ENCODE measurements at places on chromosomes 3 and 15.

GRCh38 chr15:36079021-36079420 is 500.4 kb upstream of the CDIN1 start:
- no peak for DNase-seq

DNA sequence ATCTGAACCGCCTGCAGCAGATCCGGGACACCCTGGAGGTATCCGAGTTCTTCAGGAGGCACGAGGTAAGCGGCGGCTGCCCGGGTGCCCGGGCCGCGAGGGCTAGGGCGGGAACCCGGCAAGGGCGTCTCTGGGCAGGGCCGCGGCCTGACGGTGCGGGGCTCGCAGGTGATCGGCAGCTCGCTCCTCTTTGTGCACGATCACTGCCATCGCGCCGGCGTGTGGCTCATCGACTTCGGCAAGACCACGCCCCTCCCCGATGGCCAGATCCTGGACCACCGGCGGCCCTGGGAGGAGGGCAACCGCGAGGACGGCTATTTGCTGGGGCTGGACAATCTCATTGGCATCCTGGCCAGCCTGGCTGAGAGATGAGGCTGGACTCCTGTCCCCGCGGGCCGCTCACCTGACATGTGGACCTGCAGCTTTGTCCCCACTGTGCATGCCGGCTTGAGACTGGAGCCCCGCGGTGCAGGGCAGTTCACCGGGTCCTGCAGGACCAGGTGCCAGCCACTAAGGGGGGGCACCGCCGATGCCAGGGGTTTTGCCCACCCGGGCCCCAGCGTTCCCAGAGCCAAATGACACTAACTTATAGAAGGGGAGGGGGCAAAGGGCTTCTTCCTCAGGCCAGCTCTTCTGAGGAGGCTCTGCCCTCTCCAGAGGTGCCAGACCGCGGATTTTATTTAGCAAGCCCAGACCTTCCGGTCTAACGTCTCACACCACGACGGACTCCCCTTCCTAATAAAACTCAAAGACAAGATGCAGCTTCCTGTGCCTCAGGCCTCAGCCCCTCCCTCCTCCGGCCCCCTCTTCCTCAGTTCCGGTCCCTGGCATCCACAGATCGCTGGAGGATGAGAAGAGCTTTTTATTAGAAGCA is 9.4 kb downstream of the ITPKA start:
- no peak for DNase-seq

DNA sequence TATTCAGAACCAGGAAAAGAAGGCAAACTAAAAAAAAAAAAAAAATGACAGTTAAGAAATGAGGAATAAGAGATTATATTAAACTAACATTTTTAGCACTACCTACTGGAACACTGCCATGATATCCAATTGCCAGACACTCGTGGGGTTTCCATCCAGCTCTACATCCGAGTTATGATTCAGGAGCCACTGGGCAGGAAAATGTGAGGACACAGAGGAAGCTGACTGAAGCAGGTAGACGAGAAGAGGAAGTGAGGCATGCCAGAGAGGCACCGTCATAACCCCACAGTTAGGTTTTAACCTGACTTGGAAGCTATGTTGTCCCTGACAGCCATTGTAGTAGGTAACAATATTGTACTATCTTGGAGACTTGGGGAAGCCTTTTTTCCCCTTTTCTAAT is 495.0 kb downstream of the NLGN1 start:
- DNase-seq = no peak

GRCh38 chr3:57544181-57545125 is at the start of gene DNAH12:
DNAH12 (minus strand) TSS chr3:57544344; CDS start chr3:57542870, 1,474 bp downstream.
- DNase-seq = no peak

GRCh38 chr3:24495326-24495994 is 810 bp upstream of the THRB start:
- DNase-seq = no peak

DNA sequence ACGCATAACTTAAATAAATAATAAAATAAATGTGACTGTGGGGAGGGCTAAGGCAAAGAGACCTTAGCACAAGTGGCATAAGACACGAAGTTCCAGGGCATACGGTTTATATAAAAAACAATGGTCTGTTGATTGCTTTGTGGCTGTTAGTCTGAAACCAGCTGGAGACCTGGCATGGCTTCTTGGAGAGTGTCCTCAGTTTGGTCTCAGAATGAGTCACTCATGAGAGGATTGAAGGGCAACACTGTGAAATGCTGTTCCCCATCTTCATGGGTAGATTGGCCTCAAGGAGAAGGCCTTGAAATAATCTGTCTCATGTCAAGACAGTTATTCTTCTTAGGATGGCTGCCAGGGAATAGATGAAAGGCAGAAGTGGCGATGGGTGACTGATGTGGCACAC is 62.2 kb downstream of the SOX2 start:
- no peak for DNase-seq

DNA sequence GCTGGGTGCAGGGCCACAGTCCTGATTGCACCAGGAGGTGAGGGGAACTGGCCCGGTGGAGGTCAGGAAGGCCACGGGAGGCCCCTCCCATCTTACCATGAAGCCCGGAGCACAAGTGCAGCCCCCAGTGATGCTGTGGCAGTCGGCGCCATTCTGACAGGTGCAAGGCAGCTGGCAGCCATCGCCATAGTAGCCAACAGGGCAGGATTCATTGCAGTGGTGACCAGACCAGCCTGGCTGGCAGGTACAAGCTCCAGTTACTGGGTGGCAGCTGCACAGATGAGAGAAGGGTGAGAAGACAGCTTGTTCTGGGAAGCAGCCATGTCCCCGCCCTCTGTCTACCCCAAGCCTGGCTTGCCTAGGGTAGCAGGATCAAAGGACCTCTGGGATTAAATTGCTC is 88.2 kb downstream of the RAB11A start:
- no peak for DNase-seq

DNA sequence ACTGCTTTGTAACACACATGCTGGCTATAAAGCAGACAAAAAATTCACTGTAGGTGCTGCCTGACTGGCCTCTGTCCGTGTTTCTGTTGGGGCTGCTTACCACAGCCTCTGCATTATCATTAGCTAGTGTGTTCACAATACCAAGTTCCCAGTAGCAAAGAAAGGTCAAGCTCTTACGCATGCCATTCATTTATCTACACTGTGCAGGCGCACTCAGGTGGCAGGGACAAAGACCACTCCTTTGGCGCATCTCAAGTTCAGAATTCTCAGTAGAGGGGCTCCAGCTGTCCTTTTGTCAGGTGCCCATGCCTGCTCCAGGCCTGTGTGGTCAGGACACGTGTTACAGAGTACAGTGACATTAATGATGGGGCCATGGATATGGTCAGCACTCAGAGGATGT is 22.3 kb downstream of the MLH1 start:
- no peak for DNase-seq

GRCh38 chr15:41836713-41837454 is 1.8 kb upstream of the PLA2G4B start:
- no peak for DNase-seq

GRCh38 chr15:76139368-76140073 is 79.7 kb downstream of the TMEM266 start:
- DNase-seq = no peak

DNA sequence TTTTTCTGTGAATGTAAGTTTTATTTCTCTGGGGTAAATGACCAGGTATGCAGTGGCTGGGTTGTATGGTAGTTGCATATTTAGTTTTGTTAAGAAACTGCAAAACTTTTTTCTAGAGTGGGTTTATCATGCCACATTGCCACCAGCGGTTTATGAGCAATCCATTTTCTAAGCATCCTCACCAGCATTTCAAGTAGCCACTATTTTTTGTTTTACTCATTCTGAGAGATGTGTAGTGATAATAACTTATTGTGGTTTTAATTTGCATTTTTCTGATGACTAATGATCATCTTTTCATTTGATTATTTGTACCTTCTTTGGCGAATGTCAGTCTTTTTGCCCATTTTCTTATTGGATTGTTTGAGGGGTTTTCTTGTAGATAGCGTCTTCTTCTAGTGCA is 56.2 kb downstream of the SPRED1 start:
- no peak for DNase-seq

DNA sequence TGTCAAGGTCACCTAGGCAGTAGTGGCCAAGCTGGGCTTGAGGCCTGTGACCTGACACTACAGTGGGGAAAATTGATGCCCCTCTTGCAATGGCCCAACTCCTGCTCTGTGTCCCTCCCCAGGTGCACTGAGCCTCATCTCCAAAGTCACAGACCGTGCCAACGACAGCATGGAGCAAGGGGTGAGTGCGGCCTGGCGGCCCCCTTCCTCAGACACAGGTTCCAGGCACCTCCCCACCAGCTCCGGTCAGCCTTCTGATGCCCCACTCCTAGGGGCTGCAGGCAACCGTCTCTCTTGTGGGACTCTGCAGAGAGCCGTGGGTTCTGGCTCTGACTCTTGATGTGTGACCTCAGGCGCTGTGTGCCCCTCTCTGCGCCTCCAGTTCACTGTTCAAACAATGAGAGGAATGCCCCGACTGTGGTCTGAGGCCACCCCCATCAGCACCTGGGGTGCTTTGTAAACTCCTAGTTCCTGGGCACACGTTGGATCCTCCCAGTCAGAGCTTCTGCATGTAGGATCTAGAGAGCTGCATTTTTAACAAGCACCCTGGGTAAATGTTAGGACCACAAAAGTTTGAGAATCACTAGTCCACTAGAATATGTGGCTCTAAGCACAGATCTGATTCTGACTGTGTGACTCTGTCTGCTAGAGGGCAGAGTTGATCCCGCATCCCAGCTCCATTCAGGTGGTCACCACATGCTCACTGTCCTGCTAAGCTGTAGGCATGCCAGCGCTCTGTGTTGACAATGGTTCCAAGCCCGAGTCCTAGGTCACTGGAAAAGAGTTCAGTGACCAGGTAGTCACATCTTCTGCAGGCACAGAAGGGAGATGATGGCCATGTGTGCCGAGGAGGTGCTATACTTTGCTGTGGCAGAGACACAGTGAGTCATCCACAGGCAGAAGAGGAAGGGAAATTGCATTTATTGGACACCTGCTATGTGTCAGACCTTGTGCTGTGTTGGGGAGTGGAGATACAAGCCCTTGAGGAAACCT is 46.2 kb upstream of the NR2C2 start:
- no peak for DNase-seq

- DNase-seq = no peak
These were observed 9.0 kb upstream of the C3orf33 start for GRCh38 chr3:155815030-155815545.

DNA sequence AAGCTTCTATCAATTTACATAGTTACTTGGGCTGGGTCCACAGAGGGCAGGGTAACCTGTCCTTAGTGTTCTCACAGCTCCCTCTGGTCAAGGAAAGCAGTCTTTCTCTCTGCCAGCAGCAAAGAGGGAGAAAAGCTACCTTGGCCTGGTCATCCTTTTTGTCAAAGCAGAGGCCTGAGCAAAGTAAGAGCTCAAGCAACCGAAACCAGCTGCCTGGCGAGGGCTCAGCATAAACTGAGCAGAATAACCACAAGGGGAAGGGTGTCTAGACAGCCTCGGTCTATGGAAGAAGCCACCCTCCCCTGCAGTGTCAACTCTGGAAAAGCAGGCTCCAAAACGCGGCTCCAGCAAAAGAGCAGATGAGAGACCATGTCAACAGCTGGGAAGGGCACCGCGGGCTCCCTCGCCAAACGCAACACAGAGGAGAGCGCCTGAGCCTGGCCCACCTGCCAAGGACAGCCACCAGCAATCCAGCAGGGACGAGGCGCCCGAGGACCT is 17.4 kb downstream of the LRIG1 start:
- no peak for DNase-seq

DNA sequence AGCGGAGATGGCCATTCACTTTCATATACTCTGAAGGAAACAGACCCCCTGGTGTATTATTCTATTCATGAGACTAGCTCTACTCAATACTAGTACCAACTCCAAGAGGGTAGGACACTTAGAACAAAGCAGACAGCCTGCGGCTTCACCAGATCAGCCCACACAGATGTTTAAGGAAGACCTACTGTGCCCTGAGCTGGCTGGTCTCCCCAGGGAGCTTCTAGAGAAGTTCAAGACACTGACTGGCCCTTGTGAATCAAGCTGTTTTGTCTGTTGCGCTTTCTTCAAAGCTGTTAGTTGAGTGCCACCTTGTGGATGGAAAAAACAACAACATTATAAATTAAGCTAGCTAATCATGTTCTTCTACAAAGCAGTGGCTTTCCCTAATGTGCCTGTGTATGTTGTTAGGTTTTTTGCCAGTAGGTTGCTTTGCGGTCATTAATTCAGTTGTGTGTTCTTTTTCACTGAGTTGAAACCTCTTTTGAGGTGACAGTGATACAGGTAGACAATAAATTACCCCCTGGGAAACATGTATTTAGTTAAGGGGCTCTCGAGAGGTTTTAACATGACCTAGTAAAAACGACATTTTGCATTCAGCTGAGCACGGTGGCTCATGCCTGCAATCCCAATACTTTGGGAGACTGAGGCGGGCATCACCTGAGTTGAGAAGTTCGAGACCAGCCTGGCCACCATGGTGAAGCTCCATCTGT is 64.2 kb upstream of the MYZAP start:
- DNase-seq = peak; percentile 80

GRCh38 chr3:44722103-44722401 is 7.4 kb upstream of the ZNF501 start:
- no peak for DNase-seq

DNA sequence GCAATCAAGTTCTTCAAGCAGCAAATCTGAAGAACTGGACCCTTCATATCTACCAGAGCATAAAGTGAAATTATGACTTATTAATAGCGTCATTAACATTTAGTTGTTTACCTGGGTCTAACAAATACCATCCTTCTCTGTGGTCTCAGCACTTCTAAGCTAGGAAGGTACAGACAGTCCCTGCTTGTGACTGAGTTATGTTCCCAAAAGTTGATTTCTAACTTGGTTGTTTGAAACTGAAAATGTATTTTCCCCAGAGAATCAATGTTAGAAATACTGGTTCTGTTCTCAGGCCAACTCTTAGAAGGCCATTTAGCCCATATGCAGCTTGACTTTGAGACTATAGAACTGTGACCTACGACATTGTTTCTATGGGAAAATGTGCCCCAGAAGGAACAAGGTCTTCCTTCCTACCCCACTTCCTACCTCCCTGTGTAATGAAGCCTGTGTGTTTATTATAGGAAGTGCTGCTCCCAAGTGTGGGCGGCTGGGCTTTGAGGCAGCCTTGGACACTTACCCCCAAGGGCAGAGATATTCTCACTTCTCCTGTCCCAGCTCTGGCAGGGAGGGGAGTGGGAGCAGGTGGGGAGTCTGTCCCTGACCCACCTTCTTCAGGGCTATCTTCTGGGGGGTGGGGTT is 12.2 kb upstream of the MAPK6 start:
- DNase-seq = no peak

Data from skeletal muscle cell (primary cell).